ENCODE measurements at places on chromosomes 5 and 9.

- peak; percentile 70 for DNase-seq
These were observed 236.5 kb upstream of the HAPLN1 start for GRCh38 chr5:83957188-83957587.

GRCh38 chr9:101119206-101119819, 90.8 kb downstream of the PLPPR1 start:
- DNase-seq, result peak; percentile 79

GRCh38 chr9:133032171-133032570, 1.4 kb downstream of the GTF3C5 start:
- DNase-seq, result no peak

GRCh38 chr9:121350993-121351561, 19.0 kb downstream of the STOM start:
- DNase-seq, result peak; percentile 47

DNA sequence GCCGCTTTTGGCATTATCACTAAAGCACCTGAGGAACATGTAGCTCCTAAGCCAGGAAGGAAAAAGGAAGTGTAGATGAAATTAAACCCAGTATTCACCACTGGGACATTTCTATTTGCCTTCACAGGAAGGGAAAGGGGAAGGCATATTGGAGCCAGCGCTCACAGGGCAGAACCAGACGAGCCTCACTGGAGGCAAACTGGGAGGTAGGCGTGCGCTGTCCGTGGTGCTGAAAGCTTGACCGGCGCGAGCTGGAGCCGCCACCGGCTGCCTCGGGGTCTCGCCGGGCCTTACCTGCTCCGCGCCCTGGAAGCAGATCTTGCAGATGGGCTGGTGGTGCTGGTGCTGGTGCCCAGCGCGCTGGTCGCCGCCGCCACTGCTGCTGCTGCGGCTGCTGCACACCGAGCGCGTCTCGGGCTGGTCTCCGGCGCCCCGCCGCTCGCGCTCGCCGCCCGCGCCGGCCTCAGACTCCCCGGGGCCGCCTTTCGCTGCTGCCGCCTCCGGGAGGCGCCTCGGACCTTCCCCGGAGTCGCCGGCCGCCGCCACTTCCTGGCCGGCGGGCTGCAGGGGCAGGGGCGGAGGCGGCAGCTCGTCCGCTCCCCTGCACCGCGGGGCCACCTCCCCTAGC, 732 bp downstream of the MARCHF11 start:
- peak; percentile 54 for DNase-seq

DNA sequence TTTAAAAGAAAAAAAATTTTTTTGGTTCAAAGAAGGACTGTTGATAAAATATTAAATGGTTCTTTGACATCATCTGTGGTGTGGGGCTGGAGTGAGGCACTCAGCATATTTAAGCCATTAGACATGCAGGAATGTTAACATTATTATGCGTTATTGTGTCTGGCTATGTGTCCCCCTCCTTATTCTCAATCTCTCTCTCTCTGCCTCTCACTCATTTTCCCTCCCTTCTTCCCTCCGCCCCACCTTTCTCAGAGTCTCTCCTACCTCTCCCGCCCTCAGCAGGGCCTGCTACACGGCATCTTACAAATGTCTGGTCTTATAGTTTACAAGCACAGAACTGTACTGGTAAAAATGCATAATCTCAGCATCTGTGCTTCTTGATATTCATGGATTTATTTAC, 287.8 kb upstream of the TMEM161B start:
- DNase-seq, result no peak

DNA sequence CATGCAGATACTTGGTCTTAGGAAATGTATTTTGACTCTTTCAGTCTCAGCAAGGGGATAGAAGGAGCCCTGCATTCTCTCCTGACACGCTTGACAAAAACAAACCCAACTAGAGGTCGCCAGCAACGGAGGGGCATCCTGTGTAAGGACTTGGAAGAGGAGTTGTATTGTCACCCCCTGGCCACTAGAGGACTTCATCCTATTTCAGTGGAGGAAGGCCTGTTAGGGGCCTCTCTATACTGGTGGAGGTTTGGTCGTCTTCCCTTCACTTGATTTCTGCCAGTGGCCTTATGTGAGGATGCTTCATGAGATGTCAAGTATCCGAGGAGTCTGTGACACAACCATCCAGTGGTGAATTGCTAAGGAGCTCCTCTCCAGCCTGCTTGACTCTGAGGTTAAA, 122.8 kb upstream of the STC2 start:
- no peak for DNase-seq

DNA sequence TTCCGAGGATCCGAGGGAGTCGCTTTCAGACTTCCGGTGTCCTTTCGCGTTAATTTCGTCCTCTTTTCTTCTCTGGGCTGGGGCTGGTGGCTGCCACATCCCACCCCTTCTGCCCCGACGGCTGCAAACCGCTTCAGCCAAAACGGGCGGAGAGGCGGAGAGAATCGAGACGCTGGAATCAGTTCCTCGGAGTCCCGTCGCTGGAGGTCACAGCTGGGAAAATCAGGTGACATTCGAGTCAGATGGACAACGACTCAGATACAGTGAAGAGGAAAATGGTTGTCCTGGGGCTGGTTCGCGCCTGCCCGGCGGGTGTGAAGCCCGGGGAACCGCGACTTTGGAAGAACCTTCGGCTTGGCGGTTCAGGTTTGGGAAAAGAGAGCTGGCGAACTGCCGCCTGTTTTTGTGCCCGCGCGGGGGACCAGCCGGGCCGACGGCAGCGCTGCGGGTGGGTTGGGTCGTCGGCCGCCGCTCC, 8.9 kb upstream of the NKX2-5 start:
- DNase-seq, result no peak

GRCh38 chr5:61735531-61735930, 403.5 kb downstream of the ZSWIM6 start:
- no peak for DNase-seq

Measured in NCI-H345 (cell line).